ENCODE measurements at places on chromosomes 2 and 18. TPM values are rescaled to one million over a fixed set of nuclear protein-coding genes. Genes with fewer than 3 reads are reported as not detected.

The CYRIA gene
- 59.0 TPM for total RNA-seq

The GREB1L gene
- not detected for total RNA-seq

The MGAT5 gene
- total RNA-seq, result 177 TPM

The GGCX gene
- 36.8 TPM for total RNA-seq

The CD302 gene
- total RNA-seq, result 1.3 TPM

The GLI2 gene
- not detected for total RNA-seq

The GCA gene
- total RNA-seq, result 31.6 TPM

The FECH gene
- 12.6 TPM for total RNA-seq

The CPLX4 gene
- not detected for total RNA-seq

The KCNS3 gene
- 0.41 TPM for total RNA-seq

The ZNF2 gene
- total RNA-seq, result 7.2 TPM

The NEURL3 gene
- total RNA-seq, result not detected

The CNTNAP5 gene
- not detected for total RNA-seq

The GAL3ST2 gene
- not detected for total RNA-seq

The COBLL1 gene
- total RNA-seq, result 234 TPM

The UGT1A4 gene
- total RNA-seq, result not detected

The CNGA3 gene
- not detected for total RNA-seq

The DSG2 gene
- not detected for total RNA-seq

The STARD6 gene
- total RNA-seq, result not detected

The OXER1 gene
- 3.3 TPM for total RNA-seq

The ESPNL gene
- 1.6 TPM for total RNA-seq

The HSPD1 gene
- total RNA-seq, result 112 TPM

The CTNNA2 gene
- not detected for total RNA-seq

The GCKR gene
- not detected for total RNA-seq

The RNF149 gene
- total RNA-seq, result 71.6 TPM

The DUSP2 gene
- total RNA-seq, result 74.9 TPM

The AMER3 gene
- total RNA-seq, result not detected

The POLR1B gene
- total RNA-seq, result 32.5 TPM

The RAB27B gene
- 0.07 TPM for total RNA-seq

The ALLC gene
- not detected for total RNA-seq

The PROKR1 gene
- total RNA-seq, result not detected

The SLC9A4 gene
- 0.07 TPM for total RNA-seq

The SCN1A gene
- total RNA-seq, result not detected

The NMUR1 gene
- not detected for total RNA-seq

The CDH7 gene
- not detected for total RNA-seq

The SLC8A1 gene
- total RNA-seq, result 0.12 TPM

The RBBP8 gene
- 18.0 TPM for total RNA-seq

The CCDC74B gene
- total RNA-seq, result 1.4 TPM

The PHOSPHO2 gene
- total RNA-seq, result 9.4 TPM

The C2orf66 gene
- total RNA-seq, result not detected

The PRADC1 gene
- 4.2 TPM for total RNA-seq

The AGXT gene
- total RNA-seq, result not detected

The RFTN2 gene
- not detected for total RNA-seq

The CNDP1 gene
- 0.57 TPM for total RNA-seq

The ANKRD62 gene
- not detected for total RNA-seq

The KCNJ3 gene
- 0.58 TPM for total RNA-seq

The REG3G gene
- not detected for total RNA-seq

The TGFA gene
- total RNA-seq, result not detected

The TOGARAM2 gene
- total RNA-seq, result 0.58 TPM

The UBXN4 gene
- 113 TPM for total RNA-seq

The GPR45 gene
- total RNA-seq, result not detected

The CD8B2 gene
- not detected for total RNA-seq

The TMEFF2 gene
- total RNA-seq, result not detected

The PHLPP1 gene
- 20.7 TPM for total RNA-seq

The SKOR2 gene
- not detected for total RNA-seq

The ARHGAP15 gene
- total RNA-seq, result 198 TPM

The FEV gene
- total RNA-seq, result not detected

Measured in B cell (primary cell).